ENCODE measurements at places on chromosomes 16 and 17.

GRCh38 chr16:27769561-27770255 is 219.8 kb downstream of the KATNIP start:
- DNase-seq = no peak

GRCh38 chr16:68388124-68388523 is 60.2 kb downstream of the SMPD3 start:
- DNase-seq = no peak

GRCh38 chr17:43020789-43021740 is 1.1 kb downstream of the VAT1 start:
- no peak for DNase-seq

DNA sequence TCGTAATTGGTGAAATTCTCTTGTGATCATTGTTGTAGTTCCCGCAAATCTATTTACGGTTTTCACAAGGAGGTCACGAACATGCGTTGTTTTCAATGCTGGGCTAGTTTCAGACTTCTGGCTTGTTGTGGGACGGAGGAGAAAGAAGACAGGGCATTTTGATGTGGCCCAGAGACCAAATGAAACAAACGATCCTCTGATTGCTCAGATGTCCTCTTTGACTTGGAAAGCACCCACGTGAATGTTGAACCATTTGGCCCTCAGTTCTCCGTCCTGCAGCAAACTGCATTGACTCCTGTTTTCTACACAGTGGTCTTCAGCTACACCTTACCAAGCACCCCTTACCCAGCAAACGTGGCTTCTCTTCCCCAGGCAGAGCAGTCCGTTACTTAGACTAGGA is 391.0 kb downstream of the WWOX start:
- DNase-seq = no peak

GRCh38 chr16:50300942-50301625 is 34.7 kb downstream of the ADCY7 start:
- no peak for DNase-seq

DNA sequence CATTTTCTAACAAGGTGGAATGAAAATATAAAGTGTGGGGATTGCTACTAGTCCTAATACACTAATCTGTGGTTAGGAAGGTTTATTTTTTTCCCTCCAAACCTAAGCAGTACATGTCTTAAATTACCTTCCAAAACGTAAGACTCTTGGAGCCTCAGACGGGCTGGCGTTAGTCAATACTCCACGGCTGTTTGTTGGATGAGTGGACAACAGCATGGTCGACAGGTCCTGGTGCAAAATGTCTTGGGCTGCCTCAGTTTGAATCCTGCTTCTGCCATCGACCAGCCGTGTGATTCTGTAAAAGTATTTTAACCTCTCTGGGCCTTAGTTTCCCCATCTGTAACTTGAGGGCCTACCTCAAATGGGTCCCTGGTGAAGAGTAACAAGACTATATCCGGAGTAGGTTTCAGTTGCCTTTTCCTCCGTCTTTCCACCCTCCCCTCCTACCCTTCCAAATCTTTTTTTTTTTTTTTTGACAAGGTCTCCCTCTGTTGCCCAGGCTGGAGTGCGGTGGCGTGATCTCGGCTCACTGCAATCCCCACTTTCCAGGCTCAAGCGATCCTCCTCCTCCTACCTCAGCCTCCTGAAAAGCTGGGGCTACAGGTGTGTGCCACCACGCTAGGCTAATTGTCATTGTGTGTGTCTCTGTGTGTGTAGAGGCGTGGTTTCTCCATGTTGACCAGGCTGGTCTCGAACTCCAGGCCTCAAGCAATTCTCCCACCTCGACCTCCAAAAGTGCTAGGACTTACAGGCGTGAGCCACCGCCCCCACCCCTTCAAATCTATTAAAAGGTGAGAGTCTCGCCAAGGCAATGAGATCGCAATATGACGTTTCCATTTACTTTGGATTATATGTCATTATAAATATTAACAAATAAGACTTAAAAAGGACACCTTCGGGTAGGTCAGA is 5.8 kb downstream of the SCGB1C2 start:
- DNase-seq = peak; percentile 42

DNA sequence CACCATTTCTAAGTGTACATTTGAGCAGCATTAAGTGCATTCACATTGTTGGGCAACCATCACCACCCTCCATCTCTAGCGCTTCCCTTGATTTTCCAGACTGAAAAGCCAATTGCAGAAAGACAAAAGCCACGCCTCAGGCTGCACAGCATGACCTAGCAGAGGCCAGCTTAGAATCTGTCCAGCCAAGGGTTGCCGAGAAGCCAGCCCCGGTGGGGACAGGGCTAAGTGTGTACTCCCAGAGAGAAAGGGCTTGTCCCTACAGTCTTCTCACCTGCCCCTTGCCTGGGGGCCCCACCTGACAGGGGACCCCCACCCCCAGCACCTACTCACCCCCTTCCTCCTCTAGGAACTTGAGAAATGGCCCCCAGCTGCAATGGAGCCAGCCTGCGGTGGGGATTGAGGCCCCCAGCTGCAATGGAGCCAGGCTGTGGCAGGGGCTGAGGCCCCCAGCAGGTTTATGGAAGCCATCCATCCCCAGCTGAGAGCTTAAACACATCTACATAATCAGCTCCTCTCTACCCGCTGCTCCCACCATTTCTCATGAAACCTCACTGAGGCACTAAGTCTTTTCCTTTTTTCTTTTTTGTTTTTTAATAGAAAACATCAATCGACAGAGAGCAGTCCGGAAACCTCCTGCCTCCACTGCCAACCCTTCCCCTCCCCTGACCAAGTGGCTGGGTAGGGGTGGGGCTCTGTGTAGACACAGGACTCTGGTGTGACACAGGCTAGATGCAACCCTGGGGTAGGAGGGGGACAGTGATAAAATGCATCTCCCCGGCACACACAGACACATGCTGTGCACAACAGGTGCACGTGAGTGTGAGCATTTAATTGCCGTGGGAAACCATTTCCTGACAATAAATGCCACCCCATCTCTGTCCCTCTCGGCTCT is 77.9 kb downstream of the CCT6B start:
- no peak for DNase-seq

GRCh38 chr16:9625122-9625521 is 533.7 kb downstream of the HAPSTR1 start:
- no peak for DNase-seq

DNA sequence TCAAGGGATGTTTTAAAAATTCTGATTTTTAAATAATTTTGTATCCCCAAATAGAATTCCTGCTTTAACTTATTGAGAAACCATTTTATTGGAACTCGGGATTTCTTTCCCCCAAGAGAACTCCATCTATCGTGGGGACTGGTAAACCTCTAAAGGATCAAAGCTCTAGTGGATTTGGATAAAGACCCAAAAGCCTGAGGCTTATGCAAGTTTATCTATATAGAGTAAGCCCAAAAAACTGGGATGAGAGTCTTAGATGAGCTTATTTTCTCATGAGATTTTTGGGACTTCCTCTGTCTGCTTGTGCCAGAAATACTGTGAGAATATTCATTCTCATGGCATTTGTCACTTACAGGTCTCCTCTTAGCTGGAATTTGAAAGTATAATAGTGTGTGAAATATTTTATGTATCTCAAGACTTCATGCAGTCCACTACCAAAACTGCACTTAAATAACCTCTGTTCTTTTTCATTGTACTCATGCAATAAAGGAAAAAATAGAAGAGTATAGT is 333.1 kb downstream of the BCAS3 start:
- no peak for DNase-seq

- no peak for DNase-seq
Observed at GRCh38 chr16:85601272-85601639, 11.9 kb upstream of the GSE1 start.
